ENCODE measurements at places on chromosomes 13 and 19.

- DNase-seq, result no peak
These were observed 5.2 kb upstream of the ADPRHL1 start for GRCh38 chr13:113458253-113459065.

GRCh38 chr19:10339380-10339960 lies at the start of gene ICAM3:
TSS of gene ICAM3 (minus strand) at chr19:10339624. CDS start at chr19:10339614, 10 bp downstream.
- DNase-seq, result no peak

- no peak for DNase-seq
These were observed 86.8 kb downstream of the EDNRB start for GRCh38 chr13:77831866-77832265.

DNA sequence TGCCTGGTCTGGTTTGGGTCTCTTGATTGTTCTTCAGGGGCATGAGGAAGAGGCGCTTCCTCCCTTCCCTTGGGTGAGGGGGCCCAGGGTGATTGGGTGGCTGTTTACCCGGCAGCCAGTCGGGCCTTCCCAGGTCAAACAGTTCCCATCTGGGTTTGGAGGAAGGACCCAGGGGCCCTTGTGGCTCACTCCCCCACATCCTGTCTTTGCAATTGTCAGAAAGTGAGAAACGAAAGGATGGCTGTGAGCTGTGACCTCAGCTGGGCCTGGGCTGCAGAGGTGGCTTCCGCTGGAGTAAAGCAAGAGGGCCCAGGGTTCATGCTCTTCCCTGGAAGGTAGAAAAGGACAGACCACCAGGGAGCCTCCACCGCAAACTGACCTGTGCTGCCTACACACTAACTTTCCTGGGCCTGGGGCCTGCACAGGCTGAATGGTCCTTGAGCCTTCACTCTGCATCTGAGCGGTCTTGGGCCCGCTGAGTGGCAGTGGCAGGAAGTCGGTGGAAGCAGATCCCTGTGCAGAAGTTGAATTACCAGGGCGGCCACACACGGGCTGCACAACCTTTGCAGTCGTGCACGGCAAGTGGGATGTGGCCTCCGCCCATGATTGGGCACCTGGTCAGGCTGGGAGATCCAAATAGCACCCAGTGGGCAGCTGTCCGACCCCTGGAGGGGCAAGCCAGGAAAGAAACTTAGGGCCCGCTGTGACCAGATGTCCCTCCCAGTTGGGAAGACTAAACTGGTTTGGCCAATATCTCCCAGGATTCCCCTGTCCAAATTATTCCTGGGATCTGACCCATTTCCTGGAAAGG lies 5.3 kb upstream of the CD79A start:
- DNase-seq, result no peak

GRCh38 chr19:4525563-4526002 lies 7.3 kb upstream of the PLIN4 start:
- no peak for DNase-seq

- peak; percentile 64 for DNase-seq
These were observed 14.6 kb upstream of the SIN3B start for GRCh38 chr19:16814526-16815100.

GRCh38 chr13:75610466-75610865 lies 25.7 kb upstream of the LMO7 start:
- no peak for DNase-seq

- no peak for DNase-seq
These were observed 34.3 kb upstream of the MEDAG start for GRCh38 chr13:30871588-30872275.

GRCh38 chr19:55549500-55550320 lies 4.4 kb upstream of the SBK3 start:
- DNase-seq, result peak; percentile 65

DNA sequence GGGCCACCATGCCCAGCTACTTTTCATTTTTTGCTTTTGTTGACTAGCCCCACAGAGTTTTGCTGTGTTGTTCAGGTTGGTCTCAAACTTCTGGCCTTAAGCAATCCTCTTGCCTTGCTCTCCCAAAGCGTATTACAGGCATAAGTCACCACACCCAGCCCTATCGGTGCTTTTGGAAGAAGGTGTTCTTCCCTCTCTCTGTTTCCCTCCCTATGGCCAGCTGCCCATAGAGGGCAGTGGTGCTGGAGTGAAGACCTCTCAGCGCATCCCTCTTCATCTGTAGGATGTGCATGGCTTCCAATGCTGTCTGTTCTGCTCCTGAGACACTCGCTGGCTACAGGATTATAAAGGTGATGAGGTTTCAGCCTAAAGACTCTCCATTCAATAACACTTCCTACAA lies 1.3 kb upstream of the CD22 start:
- no peak for DNase-seq

GRCh38 chr19:35754370-35755130 lies 2.3 kb downstream of the HSPB6 start:
- DNase-seq, result no peak

- no peak for DNase-seq
These were observed 598.0 kb downstream of the EFNB2 start for GRCh38 chr13:105937451-105937850.

GRCh38 chr13:58024103-58024502 lies 392.6 kb downstream of the PCDH17 start:
- DNase-seq, result no peak
